ENCODE measurements at places on chromosomes 5 and 9.

- no peak for DNase-seq
Measured at GRCh38 chr9:134785325-134786108, 95.1 kb upstream of the FCN2 start.

- no peak for DNase-seq
Measured at GRCh38 chr9:91207729-91208418, 153.8 kb downstream of the AUH start.

- no peak for DNase-seq
Measured at GRCh38 chr9:126027566-126027965, 280.4 kb downstream of the PBX3 start.

- DNase-seq = no peak
Measured at GRCh38 chr5:43523662-43524072, 8.7 kb upstream of the C5orf34 start.

GRCh38 chr5:3382782-3383181 is 212.8 kb upstream of the IRX1 start:
- DNase-seq = no peak

GRCh38 chr5:134127376-134127861 is 12.9 kb downstream of the TCF7 start:
- peak; percentile 68 for DNase-seq

DNA sequence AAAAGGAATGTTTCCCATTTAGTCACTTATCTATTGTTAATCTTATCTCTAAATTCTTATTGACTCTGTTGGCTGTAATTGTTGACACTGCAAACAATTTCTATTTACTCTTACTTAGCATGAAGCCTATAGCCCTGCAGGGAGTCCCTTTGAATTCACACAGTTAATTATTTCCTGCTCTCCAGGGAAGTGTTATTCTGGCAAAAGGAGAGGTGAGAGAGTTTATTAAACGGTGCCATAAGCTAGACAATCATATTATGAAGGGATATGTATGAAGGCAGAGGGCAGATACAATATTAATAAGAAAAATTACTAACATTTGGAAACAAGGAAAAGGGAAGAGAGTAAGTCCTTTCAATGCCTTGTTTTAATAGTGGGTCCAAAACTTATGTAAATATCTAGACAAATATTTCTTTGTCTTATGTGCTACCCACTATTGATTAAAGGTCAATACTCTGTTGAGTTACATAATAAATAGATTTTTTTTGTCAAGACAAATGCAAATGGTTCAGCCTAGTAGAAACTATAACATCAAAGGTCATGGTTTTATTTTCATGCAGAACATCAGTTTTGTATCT is 107.1 kb downstream of the CDH18 start:
- DNase-seq = no peak

- no peak for DNase-seq
Measured at GRCh38 chr5:24245821-24246220, 399.0 kb downstream of the CDH10 start.

DNA sequence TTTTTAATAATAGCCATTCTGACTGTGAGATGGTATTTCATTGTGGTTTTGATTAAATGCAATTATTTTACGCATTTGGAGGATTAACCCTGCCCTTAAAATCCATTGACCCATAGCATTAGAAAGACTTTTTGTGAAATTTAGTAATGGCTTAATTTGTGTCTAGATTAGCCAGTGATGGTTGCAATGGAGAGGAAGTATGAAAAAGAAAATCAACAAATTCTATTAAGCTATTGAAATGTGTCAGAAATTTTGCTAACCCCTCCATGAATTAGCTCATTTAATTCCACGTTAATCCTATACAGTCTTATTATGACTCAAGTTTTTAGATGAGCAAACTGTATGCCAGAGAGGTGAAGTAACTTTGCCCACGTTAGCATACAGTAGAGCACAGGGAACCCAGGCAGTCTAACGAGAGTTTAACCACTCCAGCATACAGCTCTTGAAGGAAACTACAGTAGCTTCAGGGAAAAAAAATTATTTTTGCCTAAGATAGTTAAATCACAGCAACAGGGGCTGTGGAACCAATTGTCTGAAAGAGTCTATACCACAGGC is 158.2 kb upstream of the PPP2R2B start:
- no peak for DNase-seq

GRCh38 chr5:99644822-99645221 is 716.0 kb upstream of the CHD1 start:
- no peak for DNase-seq

GRCh38 chr5:35159370-35159742 is 70.9 kb downstream of the PRLR start:
- no peak for DNase-seq

GRCh38 chr5:122156724-122157325 is 27.5 kb downstream of the ZNF474 start:
- DNase-seq = no peak
